ENCODE measurements at places on chromosomes 5 and 9.

- no peak for DNase-seq
Observed at GRCh38 chr9:91240596-91241165, 121.0 kb downstream of the AUH start.

- no peak for DNase-seq
Observed at GRCh38 chr5:147400126-147400809, 109.6 kb downstream of the DPYSL3 start.

DNA sequence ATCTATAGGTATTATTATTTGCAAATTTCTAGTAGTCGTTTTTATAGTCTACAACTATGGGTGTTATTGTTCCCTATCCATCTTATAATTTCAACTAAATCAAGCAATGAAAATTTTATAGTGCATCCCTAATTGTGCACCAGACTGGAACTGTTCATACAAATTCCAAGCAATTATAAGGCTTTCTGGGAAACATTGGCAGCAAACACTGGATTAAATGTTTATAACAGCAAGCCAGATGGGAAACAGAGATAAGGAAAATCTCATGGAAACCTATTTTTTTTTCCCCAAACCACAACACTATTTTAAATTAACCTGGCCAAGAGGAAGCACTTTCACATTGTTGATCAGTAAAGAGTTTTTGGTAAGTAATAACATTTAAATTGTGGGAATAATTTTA is 524.3 kb downstream of the RASEF start:
- no peak for DNase-seq

DNA sequence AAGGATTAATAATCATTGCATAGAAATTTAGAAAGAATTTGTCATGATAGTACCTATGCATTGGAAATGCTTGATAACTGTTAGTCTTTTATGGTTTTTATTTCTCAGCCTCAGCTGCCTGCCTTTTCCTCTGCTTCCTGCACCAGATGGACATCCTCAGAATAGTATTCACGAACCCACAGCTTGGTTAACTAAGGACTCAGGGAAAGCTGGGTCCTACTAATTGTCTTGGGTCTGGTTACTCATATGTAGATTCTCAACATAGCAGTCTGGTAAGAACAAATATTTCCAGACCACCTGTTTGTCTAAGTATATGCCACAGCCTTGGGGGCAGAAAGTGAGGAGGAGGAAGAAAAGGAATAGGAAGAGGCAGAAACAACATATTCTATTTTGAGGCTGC is 464.5 kb upstream of the SMARCA2 start:
- DNase-seq, result no peak

GRCh38 chr5:36505021-36505420 is 101.4 kb upstream of the SLC1A3 start:
- no peak for DNase-seq

GRCh38 chr5:146772881-146773466 is 105.6 kb downstream of the PPP2R2B start:
- no peak for DNase-seq

DNA sequence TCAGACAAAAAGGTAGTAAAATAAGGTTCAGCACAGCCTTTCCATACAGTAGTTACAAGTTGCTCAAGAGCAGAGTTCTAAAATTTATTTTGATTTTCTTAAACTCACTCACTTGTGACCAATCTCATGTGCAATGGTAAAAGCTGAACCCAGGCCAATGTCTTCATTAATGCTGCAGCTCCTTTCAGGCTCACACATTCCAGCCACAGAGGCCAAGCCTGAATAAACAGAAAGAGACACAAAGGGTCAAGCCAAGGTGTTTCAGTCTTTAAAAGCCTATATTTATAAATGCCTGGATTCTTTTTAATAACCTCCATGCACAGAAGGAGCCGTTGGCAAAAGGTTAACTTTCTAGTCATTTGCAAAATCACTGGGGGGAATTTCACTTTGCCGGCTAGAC is 152.5 kb downstream of the ADAMTS6 start:
- DNase-seq, result no peak

DNA sequence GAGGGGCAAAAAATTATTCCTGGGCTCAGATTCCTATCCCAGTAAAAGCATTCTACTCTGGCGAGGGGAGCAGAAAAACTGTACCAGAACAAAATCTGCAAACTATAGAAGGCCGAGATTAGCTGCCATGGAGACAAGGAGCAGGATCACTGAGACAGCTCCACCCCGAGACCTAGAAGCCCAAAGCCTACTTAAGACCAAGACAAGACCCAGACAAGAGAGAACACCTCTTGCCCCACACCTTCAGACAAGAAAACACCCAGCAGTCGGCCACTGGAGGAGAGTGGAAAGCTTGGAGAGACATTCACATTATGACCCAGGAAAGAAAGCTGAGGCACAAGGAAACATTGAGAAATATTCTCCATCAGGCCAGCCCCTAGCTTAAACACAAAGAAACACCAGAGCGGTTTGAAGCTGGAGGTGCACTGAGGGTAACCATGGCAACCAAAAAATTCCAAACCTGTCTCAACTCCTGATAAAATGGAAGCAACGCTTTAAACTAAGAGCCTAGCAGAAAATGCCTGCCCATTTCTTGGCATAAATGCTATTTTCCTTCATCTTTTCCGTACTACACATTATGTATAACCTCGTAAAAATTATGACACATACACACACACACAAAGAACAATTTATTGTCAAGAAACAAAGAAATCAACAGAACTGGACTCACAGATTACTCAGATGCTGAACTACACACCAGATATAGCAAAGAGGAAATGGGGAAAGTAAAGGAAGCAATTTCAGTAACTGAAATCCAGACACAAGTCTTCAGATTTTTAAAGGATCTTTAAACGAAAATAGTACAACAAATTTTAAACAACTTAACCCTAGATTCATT is 53.8 kb upstream of the FTMT start:
- no peak for DNase-seq

GRCh38 chr5:137997726-137998213 is 35.1 kb downstream of the FAM13B start:
- DNase-seq, result no peak

GRCh38 chr9:33142535-33142934 is 24.6 kb downstream of the B4GALT1 start:
- DNase-seq, result no peak

GRCh38 chr5:37198842-37199241 is 50.3 kb downstream of the CPLANE1 start:
- DNase-seq, result no peak

- peak; percentile 27 for DNase-seq
Observed at GRCh38 chr5:146291421-146292074, 47.1 kb upstream of the POU4F3 start.

DNA sequence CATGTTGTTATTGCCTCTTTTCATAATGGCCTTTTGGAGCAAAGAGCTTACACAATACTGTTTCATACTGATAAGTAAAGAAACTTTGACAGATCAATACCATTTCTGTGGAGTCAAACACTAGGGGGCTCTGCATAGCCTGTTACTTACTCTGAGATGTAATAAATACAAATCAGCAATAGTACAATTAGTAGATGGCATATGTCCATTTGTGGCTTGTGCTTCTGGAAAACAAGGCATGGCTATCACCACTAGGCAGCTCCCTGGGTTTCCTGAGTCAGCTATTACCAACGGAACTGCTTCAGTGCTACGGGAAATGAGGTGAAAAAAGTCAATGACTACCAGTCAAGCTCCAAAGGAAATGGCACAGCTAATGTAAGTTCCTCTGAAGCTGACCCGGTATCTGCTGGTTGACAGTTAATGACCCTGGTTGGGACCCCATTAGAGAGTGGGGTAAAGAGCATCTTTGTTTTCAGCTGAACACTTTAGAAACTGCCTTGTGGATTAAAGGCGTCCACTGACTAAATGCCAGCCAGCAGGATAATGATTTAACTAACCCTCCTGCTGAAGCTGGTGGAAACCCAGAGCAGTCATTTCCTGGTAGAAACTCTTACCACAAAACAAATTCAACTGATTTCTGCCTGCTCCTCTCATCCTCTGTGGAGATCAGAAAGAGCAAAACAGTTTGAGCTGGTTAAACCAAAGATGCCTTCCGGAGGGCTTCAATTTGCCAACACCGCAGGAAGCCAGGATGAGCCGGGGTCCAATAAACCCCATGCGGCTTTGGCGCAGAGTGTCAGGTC is 69.0 kb upstream of the FAM169A start:
- peak; percentile 34 for DNase-seq

GRCh38 chr9:842635-843426 is 1.3 kb downstream of the DMRT1 start:
- peak; percentile 58 for DNase-seq

GRCh38 chr9:23412046-23412445 is 414.0 kb downstream of the ELAVL2 start:
- no peak for DNase-seq

GRCh38 chr5:177404641-177405179 is 4.2 kb upstream of the PFN3 start:
- DNase-seq, result no peak

GRCh38 chr5:82105457-82105856 is 133.6 kb downstream of the ATG10 start:
- DNase-seq, result no peak

- DNase-seq, result no peak
Observed at GRCh38 chr5:150206779-150207115, 16.9 kb downstream of the SLC6A7 start.

- DNase-seq, result no peak
Observed at GRCh38 chr9:19701991-19702390, 86.8 kb downstream of the SLC24A2 start.

DNA sequence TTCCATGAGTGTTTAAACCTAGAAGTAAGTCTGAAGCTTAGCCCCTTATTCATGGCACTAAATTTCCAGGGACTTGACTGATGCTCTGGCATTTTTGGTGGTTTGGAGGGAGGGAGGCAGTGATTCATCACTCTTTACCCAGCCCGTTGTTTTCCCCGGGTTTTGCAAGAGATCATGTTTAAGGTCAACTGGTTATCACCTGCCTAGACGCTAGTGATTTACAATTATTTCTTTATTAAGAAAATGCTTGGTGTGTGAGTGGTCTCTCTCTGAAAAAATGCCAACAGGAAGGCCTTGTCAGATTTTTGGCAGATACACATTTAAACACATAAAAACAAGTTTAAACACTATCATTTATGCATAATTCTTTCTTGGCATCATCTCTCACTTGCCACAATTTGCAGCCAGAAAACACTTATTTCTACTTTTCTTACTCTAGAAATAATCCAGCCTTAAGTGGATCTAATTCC is 737.9 kb upstream of the ZNF608 start:
- DNase-seq, result no peak

- no peak for DNase-seq
Observed at GRCh38 chr9:132551556-132551955, 30.9 kb upstream of the BARHL1 start.

GRCh38 chr9:135758056-135758455 is 56.1 kb downstream of the KCNT1 start:
- DNase-seq, result no peak

- no peak for DNase-seq
Observed at GRCh38 chr9:80789831-80790230, 899.5 kb downstream of the TLE1 start.

DNA sequence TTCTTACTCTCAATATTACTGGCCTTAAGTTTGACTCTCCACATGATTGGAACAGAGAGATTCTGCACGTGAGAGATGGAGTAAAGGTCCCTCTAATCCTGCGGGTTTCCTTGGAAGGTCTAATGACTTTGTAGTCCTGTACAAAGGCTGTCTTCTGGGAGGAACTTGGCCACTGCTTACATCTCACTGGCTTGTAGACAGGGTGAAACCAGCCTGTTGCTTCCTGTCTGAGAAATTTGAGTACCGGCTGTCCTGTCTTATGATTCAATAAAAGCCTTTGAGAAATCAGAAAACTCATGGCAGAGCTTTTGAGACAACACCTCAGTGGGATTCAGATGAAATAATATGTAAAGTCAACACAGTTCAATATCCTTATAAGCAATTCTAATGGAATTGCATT is 43.0 kb downstream of the IL31RA start:
- no peak for DNase-seq

DNA sequence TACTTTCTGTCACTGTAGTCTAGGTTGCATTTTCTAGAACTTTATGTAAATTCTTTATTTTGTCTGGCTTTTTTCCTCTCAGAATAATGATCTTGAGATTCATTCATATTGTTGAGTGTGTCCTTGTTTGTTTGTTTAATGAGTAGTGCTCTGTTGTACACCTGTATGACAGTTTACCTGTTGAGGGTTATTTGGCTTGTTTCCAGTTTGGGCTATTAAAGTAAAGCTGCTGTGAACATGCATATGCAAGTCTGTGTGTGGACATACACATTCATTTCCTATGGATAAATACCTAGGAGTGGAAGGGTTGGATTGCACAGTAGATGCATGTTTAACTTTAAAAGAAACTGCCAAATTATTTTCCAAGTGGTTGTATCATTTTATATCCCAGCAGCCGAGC is 30.4 kb downstream of the MVB12B start:
- DNase-seq, result no peak

DNA sequence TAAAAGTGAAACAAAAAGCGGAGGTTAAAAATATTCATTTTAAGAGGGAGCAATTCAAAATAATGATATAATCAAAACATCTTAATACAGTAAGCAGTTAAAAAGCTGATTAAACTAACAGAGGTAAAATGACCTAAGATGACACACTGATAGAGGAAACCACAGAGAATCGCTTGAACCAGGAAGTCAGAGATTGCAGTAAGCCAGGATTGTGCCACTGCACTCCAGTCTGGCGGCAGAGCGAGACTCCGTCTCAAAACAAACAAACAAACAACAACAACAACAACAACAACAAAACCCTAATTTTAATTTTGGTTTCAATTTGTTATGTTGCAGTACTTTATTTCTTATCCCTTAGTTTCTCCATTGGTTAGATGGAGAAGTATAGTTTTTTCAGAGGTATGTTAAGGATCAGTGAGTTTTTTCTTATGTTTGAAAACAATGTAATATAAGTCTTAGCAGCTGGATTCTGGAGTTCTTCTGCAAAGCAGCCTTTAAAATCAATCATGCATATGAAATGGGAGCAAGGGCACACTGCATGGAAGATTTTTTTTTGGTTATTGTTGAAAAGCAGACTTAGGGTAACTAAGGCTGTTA is 58.5 kb downstream of the MLANA start:
- no peak for DNase-seq

- DNase-seq, result no peak
Observed at GRCh38 chr5:67257077-67257476, 60.5 kb upstream of the CD180 start.

All from retina (tissue), 1 donor.